SHP77 treated with DMSO at 0.1 percent for 48 hours (cell line): ENCODE measurements at places on chromosomes 5 and 9.

DNA sequence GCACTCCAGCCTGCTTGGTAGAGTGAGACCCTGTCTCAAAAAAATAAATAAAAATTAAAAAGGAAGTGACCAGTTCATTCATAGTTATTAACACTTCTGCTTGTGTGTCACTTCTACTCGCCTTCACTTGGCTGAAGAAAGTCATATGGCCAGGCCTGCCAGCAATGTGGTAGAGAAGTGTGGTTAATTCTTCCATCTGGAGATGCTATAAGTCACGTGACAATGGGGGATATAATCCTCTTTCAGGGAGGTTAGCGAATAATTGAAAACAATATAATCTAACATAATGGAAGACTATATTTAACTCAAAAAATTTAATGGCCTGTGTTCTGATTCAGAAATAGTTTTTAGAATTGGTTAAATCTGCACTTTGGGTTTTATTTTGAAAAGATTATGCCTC, 305.6 kb downstream of the DOCK8 start:
- DNase-seq: no peak

DNA sequence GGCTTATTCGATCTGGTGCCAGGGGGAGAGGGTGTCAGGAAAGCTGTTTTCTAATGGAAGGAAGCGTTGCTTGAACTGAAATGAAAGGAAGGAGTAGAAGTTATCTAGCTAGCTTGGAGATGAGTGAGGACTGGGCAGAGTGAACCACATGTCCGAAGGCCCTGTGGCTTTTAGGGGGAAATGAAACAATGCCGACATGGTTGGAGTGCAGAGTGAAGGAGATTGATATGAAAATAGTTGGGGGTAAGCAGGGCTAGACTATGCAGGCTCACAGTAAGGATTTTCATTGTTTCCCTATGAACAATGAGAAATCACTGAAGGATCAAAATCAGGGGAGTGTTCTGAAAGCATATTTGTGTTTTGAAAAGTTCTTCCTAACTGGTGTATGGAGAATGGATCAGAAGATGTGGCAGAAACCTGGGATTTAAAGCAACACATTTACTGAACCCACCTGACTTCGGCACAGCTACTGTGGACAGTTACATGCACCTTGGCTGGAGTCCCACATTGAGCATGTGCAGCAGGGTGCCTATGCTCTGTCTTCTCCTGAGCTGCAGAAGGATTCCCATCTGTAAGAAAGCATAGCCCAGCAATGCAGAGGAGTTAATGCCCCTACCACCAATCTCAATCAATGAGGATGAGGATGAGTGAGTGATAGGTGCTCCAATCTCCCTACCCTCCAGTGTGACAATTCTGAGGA, 144.4 kb upstream of the TBCA start:
- no peak for DNase-seq

- peak; percentile 47 for DNase-seq
These were observed at the start of gene CNTLN for GRCh38 chr9:17134396-17135294. CNTLN (plus strand) TSS chr9:17135040; CDS start chr9:17135066, 26 bp downstream.

GRCh38 chr9:129938291-129938979, 103.2 kb downstream of the USP20 start:
- no peak for DNase-seq

DNA sequence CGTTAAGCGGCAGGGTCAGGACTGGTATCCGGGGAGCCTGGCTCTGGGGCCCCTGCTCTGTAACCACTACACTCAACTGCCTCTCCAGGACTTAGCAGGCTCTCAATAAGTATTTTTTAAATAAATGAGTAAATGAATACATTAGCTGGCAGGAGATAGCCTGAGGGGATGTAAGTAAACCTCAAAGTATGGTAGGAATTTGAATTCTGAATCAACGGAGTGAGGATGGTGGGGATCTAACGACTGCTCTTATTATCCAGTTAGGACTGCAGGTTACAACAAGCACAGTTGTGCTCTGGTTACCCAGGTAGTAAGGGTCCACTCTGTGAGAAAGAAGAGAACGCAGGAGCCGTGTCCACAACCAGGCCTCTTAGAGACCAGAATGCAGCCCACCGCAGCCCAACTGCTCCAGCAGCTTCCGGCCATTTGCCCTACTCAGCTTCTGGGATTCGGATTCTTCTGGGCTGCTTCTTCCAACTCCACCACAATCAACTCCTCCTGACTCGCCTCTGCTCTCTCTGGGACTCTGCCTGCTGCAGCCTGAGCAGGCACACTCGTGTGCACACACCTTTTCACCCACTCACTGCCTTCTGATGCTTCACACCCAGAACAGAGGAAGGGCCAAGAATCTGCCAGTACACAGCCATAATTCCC, 52.6 kb downstream of the MED27 start:
- DNase-seq: no peak

- no peak for DNase-seq
These were observed 58.7 kb downstream of the DPYSL3 start for GRCh38 chr5:147451193-147451592.

GRCh38 chr9:84266087-84266561, 74.4 kb downstream of the SLC28A3 start:
- no peak for DNase-seq

DNA sequence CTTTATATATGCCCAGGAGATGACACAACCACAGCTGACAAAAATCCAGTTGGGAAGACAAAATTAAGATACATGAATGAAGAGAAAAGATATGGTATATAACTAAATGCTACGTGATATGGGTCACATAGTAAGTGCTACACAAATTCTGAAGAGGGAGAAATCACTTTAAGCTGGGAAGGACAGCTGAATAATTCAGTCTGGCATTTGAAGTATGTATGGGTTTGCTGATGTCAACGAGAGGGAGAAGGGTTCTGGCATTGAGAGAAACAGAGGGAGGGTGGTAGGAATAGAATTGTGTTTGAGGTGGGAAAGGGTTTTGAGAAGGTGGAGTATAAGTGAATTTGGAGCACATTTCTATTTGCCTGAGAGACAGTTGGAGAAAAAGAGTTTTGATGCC, 6.7 kb upstream of the SLIT3 start:
- DNase-seq: no peak

DNA sequence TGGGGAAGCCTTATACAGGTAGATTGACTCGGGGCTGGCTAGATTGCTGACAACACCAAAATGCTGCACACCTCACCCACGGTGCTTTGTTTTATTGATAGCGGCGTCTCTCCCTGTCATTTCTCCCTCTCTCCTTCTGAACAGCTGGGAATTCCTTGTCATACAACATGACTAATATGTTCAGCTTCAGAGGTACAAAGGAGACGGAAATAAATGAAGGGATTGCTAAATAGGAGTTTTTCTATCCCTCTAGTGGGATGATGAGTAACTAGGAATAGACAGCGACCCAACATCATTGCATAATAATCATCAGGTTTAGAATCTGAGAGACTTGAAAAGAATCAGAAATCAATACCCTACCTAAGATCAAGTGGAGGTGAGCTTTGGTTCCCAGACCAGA, 337.7 kb upstream of the PANK3 start:
- DNase-seq: no peak

DNA sequence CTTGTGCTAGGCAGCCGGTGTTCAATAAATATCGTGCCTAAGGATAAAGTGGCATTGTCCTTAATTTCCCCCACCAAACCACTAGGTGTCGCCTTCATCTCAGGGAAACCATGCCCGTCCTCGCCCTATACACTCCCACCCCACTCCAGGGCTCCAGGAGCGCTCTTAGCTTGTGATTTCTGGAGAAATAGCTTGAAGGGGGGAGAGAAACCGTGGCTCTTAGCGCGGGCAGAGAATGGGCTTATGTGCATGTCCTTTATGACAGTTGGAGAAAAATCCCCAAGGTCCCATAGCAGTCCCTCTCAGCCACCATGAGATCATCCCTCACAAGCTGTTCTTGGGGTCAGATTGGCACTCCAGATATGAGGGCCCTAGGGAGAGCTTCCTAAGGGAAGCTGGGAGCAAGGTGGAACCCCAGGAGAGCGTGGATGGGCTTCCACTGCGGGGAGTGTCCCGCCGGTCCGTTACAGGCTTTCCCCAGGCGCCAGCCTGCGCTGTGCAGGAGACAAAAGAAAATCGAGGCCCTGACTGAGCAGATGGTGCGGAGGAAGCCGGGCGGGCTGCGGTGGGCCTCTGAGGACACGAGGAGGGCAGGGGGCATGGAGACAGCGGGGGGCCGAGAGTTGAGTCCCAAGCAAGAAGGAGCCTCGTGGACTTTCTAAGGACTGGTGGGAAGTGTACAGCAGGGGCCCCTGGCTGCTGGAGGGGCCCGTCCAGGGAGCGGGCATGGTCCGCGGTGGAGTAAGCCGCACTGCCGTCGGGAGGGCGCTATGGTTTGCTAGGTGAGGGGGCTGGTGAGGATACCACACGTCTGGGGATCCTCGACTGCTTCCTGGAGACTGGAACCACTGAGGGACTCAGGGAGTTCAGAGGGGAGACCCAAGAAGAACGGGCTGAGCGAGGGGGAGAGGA, 750 bp upstream of the NPR2 start:
- DNase-seq: no peak

- DNase-seq: no peak
These were observed 60.6 kb downstream of the TMEM174 start for GRCh38 chr5:73233461-73234203.

DNA sequence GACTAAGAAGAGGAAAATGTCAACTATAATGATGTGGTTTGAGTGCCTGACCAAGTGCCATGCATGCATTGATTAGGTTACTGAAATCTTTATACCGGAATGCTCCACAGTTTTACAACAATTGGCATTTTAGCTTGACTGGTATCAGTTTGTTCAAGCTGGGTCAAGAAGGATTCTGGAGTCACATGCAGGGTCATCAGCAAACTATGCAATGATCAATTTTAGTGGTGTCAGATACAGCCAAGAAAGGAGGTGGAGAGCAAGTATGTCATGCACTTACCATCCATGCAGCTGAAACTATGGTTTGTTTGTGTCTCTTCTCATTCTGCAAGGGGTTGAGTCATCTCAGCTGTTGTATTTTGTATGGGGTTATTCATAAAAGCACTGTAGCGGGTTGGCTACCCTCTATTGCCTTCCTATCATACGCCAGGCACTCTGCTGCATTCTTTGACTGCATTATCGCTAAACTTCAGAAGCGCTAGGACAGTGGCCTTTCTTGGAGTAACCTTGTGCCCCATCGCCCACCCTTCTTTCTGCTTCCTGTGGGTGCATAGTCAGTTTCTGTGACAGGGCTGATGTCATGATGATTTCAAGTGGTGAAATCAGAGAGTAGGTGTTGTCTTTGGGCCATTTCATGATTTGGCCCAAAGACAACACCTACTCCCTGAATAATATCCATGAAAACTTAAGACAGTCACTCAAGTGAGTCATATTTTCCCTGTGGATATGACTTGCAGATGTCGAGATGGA, 145.4 kb downstream of the MTX3 start:
- DNase-seq: no peak

DNA sequence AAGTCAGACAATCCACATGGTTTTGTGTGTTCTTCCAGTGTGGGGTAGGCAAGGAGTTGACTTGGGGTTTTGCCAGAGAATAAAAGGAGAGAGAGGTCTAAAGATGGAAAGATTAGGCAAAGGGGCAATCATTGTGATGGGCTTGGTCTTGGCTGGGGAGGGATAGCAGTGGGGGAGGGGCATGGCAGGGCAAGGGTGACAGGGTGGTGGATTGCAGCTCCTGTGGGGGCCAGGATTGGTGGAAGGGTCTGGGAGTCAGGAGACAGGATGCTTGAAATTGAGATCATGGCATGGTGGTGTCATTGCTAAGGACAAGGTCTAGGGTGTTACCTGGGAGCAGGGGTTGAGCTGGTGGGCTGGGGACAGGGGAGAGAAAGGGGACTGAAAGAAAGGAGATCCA, 57.6 kb downstream of the ZNF618 start:
- no peak for DNase-seq

GRCh38 chr9:22595805-22596204, 149.2 kb downstream of the DMRTA1 start:
- no peak for DNase-seq

GRCh38 chr5:124519396-124519795, 227.0 kb downstream of the ZNF608 start:
- no peak for DNase-seq

- DNase-seq: no peak
These were observed 15.4 kb downstream of the POC5 start for GRCh38 chr5:75701856-75702255.

- no peak for DNase-seq
These were observed 226.4 kb downstream of the DCP2 start for GRCh38 chr5:113202746-113203716.
